ENCODE measurements at places on chromosomes 12 and 14.

DNA sequence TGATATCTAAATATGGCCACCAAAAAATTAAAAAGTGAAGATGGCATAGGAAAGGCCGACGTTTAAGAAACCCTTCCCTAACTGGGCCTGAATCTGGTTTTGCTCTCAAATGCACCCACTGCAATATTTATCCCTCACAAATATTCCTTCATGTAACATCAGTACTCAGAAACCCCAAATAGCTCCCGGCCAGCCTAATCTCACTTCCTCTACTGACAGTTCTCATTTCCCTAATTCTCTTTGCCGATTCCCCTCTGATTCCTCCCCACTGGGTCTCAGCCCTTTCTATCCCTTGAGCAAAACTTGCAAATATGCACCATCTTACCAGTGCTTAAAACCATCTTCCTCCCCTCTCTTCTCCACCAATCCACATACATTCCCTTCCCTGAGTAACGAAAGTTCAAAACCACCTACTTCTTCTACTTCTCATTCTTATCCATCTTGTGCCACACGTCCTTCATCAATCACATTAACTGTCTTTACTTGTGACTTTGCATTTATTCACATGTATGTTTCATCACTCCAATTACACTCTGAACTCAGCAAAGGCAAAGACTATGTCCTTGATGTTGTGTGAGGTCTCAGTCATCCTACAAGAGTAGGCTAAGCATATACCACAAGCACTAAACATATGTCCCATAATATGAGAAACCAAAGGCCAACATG is 23.1 kb downstream of the KCNK10 start:
- DNase-seq: no peak

- DNase-seq: no peak
Measured at GRCh38 chr12:113366827-113367226, 8.4 kb downstream of the PLBD2 start.

DNA sequence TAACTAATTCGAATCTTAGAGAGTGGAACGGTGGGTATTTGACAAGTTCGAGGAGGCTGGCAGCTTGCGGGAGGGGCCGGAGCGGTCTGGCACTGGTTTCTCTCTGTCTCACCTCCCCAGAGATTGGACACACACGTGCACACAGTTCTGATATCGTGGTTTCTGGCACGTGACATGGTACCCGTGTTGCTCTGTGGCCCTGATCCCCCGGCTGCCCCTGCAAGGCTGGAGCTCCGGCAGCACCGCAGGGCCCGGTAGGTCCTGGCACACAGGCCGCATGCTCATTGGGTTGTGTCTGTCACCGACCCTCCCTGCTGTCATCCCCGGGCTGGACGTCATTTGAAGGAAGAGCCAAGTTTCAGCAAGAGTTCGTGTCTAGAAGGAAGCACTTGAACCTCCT is 82.7 kb downstream of the PPP2R5C start:
- no peak for DNase-seq

- DNase-seq: no peak
Measured at GRCh38 chr14:90544971-90545370, 148.1 kb downstream of the CALM1 start.

DNA sequence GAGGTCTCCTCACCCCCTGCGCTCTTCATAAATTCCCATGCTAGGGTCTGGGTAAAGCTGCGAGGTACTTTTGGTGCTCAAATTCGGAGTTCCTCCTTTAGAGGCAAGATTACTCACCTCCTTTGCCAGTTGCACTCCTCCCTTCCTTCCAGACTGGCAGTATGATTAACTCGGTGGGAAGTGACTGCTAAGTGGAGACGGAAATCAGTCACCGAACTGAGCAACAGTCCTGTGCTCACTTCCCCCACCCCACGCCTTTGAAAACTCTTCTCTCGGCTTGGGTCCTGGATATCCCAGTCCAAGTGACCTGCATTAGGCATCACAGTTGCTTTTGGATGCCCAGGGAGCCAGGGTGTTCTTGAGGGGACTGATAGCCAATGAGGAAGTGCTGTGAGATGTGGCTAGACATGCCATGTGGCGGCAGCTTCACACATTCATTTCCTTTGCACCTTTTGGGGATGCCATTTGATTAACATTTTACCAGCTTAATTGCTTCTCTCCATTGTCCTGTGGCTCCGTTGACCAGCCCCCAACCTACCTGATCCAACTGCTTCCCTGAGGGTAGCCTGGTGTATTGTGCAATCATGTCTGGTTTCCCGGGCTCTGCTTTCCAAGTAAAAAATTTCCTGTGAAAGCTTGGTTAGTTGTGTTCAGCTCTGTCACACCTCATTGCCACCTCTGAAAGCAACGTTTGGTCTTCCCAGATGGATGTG is 840 bp downstream of the PNP start:
- DNase-seq: peak; percentile 33

- DNase-seq: no peak
Measured at GRCh38 chr14:64945431-64946178, 3.1 kb upstream of the GPX2 start.

DNA sequence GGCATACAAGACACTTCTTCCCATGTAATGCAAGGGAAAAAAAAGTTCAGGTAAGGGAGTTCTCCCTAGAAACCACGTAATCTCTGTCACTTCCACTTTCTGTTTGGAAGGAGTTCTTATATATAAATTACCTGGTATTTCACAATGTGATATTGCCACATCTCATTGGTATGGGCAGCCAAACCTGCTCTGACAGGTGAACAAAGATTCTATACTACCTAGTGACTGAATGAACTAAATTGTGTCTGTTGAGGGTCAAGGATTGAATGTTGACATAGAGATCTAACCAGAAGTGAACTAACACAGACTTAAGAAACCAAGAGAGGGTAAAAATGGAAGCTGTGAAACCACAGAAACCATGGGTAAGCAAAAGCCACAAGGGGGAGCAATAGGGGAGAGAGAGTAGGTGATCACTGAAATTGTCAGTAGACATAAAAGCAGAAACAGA is 161.3 kb downstream of the RPL10L start:
- no peak for DNase-seq

DNA sequence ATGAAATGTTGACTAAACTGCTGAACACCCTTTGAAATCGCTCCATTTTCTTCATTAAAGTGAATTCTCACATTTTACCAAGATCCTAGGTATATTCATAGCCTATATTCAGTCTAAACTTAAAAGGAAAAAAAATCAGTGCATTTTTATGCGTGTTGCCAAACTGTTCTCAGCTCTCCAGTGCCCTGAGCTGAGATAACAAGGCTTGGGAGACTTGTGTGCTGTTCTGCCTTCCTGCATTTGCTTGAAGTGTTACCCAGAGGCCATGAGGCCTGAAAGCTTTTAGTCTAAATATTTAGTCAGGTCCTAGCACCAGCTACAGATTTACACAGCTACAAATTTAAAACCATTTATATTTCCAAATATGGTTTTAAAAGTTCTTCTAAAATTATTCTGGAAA is 8.6 kb upstream of the PALS1 start:
- no peak for DNase-seq

GRCh38 chr12:67358781-67359338 is 89.7 kb downstream of the CAND1 start:
- no peak for DNase-seq

- no peak for DNase-seq
Measured at GRCh38 chr12:105814283-105814682, 324.5 kb downstream of the NUAK1 start.

- DNase-seq: no peak
Measured at GRCh38 chr12:95253386-95253785, 35.8 kb downstream of the VEZT start.
